ENCODE measurements at places on chromosomes 2 and 18. TPM values are rescaled to one million over a fixed set of nuclear protein-coding genes. Genes with fewer than 3 reads are reported as not detected.

Gene VAPA
- 126 TPM for total RNA-seq

DNA sequence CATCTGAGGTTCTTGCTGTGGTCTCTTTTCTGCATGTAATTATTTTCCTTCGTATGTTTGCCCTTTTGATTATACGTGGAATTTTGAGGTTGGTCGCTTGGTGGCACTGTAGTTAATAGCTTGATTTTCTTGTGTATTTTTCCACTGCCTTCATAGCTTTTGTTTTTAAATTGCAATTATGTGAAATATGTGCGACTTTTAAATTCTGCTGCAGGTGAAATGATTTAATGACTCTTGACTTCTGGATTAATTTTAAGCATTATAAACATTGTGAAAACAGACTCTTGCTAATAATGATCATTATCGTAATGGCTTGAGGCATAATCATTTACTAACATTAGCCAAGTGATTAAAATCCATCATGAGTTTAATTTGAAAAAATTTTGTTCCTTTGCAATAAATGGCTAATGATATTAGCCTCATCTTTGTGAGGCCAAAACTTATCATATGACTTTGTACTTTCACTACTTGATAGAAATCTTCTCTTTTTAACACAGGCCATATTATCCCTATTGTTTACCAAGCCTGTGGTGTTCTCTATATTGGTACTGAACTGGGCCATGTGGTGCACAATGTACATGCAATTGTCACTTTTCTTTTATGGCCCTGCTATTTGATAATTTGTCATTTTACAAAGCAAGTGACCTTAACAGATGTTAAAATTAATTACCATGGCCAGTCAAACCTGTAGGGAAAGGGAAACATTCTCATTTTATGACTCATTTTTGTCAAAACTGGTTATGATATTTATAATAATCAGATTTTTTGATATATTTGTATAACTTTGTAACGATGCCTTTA lies 62.8 kb upstream of the NEUROD1 start:
- DNase-seq = peak; percentile 40

Gene SOS1
- 35.5 TPM for total RNA-seq

Gene SLC4A5
- 3.0 TPM for total RNA-seq

Gene C1GALT1C1L
- total RNA-seq = not detected

DNA sequence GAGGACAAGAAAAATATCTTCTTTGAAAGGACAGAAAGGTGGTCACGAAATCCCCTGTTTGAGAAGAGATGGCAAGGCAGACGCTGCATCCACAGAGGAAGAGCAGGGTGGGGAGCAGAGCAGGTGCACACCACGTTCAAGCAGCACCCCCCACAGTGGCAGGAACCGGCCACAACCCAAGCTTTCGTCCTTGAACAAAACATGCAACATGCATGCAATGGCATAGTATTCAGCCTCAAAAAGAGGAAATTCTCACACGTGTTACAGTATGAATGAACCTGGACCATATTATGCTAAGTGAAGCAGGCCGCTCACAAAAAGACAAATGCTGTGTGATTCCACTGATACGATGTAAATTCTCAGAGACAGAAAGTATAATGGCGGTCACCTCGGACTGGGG lies 51.4 kb downstream of the CMPK2 start:
- no peak for DNase-seq

Gene OR6B2
- total RNA-seq = not detected

Gene LTBP1
- total RNA-seq = 30.2 TPM

- no peak for DNase-seq
Measured at GRCh38 chr2:39435234-39435633, 1.9 kb downstream of the MAP4K3 start.

GRCh38 chr2:5657231-5657630 lies 35.0 kb upstream of the SOX11 start:
- no peak for DNase-seq
